Muscle of arm (tissue), 14 donors: ENCODE measurements at places on chromosomes 6 and 20. TPM values are rescaled to one million over a fixed set of nuclear protein-coding genes. Genes with fewer than 3 reads are reported as not detected.

LPA gene
- polyA plus RNA-seq, result 0.28 TPM

KIF13A gene
- polyA plus RNA-seq, result not detected

ECT2L gene
- not detected for polyA plus RNA-seq

FAM209B gene
- polyA plus RNA-seq, result not detected

NMBR gene
- polyA plus RNA-seq, result not detected

CPNE5 gene
- 19.0 TPM for polyA plus RNA-seq

ARMC12 gene
- polyA plus RNA-seq, result 0.36 TPM

SIGLEC1 gene
- 3.6 TPM for polyA plus RNA-seq

INSM1 gene
- polyA plus RNA-seq, result 0.17 TPM

PRRC2A gene
- polyA plus RNA-seq, result 123 TPM

PI16 gene
- polyA plus RNA-seq, result 7.6 TPM

OR2J3 gene
- polyA plus RNA-seq, result not detected

TEAD3 gene
- 54.7 TPM for polyA plus RNA-seq

EYA4 gene
- 26.6 TPM for polyA plus RNA-seq

HCRTR2 gene
- polyA plus RNA-seq, result not detected

ASIP gene
- polyA plus RNA-seq, result not detected

BPIFA1 gene
- not detected for polyA plus RNA-seq

ZNF322 gene
- polyA plus RNA-seq, result not detected

SDC4 gene
- 7.3 TPM for polyA plus RNA-seq

DEFB132 gene
- polyA plus RNA-seq, result not detected

PSMB9 gene
- 5.5 TPM for polyA plus RNA-seq

HDGFL1 gene
- polyA plus RNA-seq, result not detected

C20orf202 gene
- 0.55 TPM for polyA plus RNA-seq

C4A gene
- polyA plus RNA-seq, result 10.2 TPM

IPCEF1 gene
- polyA plus RNA-seq, result 0.74 TPM

ENPP3 gene
- polyA plus RNA-seq, result 0.15 TPM

SMOC2 gene
- 82.6 TPM for polyA plus RNA-seq

LGSN gene
- polyA plus RNA-seq, result not detected

FKBP1C gene
- polyA plus RNA-seq, result 1.7 TPM

SLC22A2 gene
- 0.23 TPM for polyA plus RNA-seq

NKX2-4 gene
- not detected for polyA plus RNA-seq

CRISP2 gene
- polyA plus RNA-seq, result not detected

PPIL6 gene
- not detected for polyA plus RNA-seq

MTFR2 gene
- 1.6 TPM for polyA plus RNA-seq

MROH8 gene
- polyA plus RNA-seq, result 4.4 TPM

LHFPL5 gene
- not detected for polyA plus RNA-seq

RAET1E gene
- polyA plus RNA-seq, result 0.11 TPM

SPATS1 gene
- not detected for polyA plus RNA-seq

BCAS1 gene
- polyA plus RNA-seq, result not detected

GSTA3 gene
- polyA plus RNA-seq, result not detected

ADGB gene
- polyA plus RNA-seq, result not detected

FBXO9 gene
- polyA plus RNA-seq, result 62.0 TPM
